Fibroblast of upper back skin (primary cell): ENCODE measurements at places on chromosomes 13 and 19.

GRCh38 chr19:51258165-51259160 lies 7.6 kb downstream of the SIGLECL1 start:
- no peak for DNase-seq

DNA sequence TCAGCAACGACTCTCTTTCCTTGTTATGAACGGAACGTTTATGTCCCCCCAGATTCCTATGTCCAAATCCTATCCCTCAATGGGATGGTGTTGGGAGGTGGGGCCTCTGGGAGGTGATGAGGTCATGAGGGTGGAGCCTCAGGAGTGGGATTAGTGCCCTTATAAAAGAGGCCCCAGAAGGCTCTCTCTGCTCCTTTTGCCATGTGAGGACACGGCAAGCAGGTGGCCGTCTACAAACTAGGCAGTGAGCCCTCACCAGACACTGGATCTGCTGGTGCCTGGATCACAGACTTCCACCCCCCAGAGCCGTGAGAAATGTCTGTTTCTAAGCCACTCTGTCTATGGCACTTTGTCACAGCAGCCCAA lies 53.2 kb downstream of the EPS15L1 start:
- no peak for DNase-seq

GRCh38 chr19:51097166-51097738 lies 11.0 kb downstream of the CTU1 start:
- DNase-seq: peak; percentile 71

- DNase-seq: peak; percentile 75
Measured at GRCh38 chr19:679418-680286, 3.5 kb downstream of the FSTL3 start.

DNA sequence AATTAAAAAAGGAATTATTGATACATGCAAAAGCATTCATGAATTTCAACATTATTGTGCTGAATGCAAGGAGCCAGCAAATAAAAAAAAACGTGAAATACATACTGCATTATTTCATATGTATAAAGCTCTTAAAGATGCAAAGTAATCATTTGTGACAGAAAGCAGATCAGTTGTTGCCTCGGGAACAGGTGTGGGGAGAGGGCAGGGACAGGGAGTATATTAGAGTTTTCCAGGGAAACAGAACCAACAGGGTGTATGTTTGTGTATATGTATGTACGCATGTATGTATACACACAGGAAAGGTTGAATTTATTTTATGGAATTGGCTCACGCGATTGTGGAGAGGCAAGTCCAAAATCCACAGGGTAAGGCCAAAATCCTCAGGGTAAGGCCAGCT lies 502.9 kb upstream of the ARGLU1 start:
- no peak for DNase-seq

DNA sequence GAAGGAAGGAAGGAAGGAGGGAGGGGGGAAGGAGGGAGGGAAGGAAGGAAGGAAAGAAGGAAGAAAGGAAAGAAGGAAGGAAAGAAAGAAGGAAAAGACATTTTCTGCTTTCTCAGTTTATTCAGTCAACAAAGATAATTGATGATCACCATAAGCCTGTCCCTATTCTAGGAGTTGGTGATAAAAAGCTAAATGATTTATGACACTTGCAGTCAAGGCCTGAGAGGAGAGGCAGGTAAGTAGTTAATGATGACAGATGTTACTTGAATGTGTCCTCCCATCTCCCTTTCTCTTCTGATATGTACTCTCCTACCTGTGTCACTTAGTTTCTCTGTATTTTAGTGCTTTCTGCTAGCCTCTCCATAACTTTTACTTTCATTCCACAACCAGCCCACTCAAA lies 141.3 kb downstream of the SLITRK6 start:
- DNase-seq: no peak

GRCh38 chr13:73934215-73934641 lies 200.0 kb downstream of the KLF12 start:
- no peak for DNase-seq

- peak; percentile 73 for DNase-seq
Measured at GRCh38 chr13:82747958-82748357, 1134.3 kb downstream of the SLITRK1 start.

GRCh38 chr13:112905619-112905989 lies 63.4 kb upstream of the MCF2L start:
- no peak for DNase-seq

- DNase-seq: no peak
Measured at GRCh38 chr19:48512504-48513288, 1.1 kb upstream of the LMTK3 start.

GRCh38 chr13:72458701-72459100 lies 268.7 kb downstream of the MZT1 start:
- DNase-seq: peak; percentile 22

DNA sequence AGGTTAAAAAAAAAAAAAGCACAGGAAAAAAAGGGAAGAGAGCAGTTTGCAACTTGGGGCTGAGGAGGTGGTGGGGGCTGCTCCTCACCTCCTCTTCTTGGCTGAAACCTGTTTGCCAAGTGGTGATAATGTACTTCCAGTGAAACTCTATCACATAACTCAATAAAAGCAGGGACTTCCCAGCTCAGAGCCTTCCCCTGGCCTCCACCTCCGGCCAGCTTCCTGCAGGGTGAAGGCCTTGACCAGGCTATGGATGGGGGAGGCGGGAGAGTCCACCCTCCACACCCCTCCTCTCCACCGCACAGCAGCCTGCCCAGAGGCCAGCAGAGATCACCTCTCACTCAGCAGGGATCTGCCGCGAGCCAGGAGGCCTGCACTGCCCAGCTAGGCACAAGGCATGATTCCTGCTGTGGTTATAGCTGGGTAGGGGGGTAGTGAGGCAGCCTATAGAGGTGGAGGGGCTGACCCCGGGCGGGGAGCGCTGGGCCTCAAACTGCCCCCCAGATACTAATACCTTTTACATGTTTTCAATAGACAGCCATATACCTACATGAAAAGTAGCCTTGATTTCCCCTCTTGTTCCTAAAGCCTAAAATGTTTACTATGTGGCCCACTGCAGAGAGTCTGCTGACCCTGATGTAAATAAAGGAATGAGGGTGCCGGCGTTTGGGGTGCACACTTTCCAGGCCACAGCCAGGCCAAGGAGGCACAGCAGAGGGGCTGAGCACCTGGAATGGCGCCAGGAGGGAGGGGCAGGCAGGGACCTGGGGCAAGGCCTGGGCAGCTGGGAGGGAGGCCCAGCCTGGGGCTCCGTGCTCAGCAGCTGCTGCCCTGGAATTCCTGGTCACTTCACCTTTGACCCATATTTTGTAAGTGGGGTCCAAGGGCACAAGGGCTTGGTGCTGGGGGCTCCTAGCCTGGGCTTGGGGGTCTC lies 10.3 kb downstream of the ZNF787 start:
- no peak for DNase-seq

DNA sequence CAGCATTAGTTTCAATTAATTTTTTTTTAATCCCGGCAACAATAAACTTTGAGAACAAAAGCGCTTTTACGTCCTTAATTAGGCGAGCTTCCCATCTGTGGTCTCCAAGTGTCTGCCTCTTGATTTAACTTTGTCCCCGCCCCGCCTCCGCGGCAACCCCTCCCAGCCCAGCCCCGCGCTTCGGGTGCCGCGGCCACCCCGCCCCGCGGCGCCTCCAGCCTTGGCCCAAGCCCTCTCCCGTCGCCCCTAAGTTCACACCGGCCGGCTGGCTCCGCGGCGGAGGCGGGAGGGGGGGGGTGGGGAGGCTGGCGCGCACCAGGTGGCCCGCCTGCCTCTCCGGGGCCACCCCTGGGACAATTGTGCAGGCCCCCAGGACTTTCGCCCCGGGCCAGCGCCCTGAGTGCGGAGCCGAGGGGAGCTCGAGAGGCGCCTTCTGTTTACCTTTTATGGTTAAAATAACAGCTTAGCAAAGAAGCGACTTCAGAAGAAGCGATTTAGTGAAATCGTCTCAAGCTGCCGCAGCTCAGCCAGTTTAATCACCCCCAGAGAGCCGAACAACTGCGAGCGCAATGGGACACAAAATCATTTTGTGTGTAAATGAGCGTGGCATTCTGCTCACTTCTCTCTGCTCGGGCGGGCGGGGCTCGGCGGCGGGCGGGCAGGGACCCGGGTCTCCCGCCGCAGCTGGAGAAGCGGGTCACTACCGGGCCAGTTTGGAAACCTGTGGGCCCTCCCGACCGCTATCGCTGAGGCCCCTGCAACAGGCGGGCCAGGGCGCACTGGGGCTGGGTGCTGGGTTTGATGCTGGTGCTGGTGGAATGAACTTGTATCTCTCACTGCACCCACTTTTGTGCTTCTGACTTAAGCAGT lies 1.4 kb downstream of the KCTD15 start:
- peak; percentile 59 for DNase-seq

DNA sequence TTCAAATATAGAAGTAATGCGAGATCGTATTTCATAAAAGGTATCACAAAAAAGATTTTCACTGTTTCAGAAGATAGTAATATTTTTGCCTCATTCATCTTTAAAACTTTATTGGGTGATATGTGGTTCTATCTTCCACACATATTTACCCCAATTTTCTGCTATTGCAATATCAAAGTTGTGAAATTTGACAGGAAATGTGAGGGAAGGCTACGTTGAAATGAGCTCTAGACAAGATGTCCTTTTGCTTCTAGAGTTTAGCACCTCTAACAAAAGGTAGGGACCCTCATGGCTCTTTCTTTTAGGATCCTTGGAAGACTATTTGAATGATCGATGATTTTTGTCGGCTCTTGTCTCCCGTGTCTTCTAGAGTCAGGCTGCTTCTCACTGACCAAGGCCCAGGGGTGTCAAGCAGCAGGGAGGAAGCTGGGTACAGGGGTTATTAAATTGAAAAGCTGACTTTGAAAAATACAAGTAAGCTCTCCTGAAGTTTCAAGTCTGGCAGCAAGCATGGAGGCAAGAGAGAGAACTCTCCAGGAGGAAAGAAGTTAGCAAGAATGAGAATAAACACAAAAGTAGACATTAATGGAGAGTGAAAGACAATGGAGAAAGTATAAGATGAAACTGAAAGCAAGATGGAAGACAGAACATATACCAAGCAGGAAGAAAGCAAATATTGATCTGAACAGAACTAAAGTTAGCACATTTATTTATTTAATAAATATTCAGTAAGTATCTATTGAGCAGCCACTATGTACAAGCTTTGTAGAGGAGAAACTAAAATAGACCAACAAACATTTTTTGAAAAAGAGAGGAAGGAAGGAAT lies 73.4 kb downstream of the RUBCNL start:
- DNase-seq: no peak

- DNase-seq: no peak
Measured at GRCh38 chr13:109873351-109874123, 87.2 kb upstream of the IRS2 start.

- DNase-seq: peak; percentile 68
Measured at GRCh38 chr19:51338563-51339312, 3.2 kb downstream of the VSIG10L start.

GRCh38 chr13:30319655-30320054 lies 12.3 kb upstream of the KATNAL1 start:
- DNase-seq: no peak

- DNase-seq: no peak
Measured at GRCh38 chr19:31960474-31960873, 384.9 kb upstream of the ZNF507 start.

DNA sequence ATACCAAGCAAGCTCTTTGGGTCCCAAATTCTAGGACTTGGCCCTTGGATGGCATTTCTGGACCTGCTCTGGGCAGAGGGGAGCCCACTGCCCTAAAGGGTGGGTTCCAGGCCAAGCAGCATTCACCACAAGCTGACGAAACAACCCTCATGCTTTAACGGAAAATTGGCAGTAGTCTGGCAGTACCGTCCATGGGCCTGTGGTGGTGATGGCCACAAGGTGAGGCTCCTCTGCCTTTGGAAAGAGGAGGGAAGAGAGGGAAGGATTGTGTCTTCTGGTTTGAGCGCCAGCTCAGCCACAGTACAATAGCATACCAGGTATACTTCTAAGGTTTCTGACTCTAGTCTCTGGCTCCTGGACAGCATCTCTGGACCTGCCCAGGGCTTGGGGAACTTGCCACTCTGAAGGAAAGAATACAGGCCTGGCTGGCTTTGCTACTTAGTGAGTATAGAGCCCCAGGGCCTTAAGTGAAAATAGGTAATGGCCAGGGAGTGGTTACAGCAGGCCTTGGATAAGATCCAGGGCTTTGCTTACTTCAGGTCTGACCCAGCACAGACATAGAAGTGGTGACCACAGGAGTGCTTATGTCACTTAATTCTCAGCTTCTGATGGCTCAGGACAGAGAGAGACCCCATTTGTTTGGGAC lies 595.5 kb downstream of the LMO7 start:
- DNase-seq: no peak

GRCh38 chr13:110885966-110886869 lies 28.7 kb downstream of the ANKRD10 start:
- no peak for DNase-seq
